GM13977 (cell line): ENCODE measurements at places on chromosomes 16 and 17.
A peak's percentile ranks its signal among the peaks of the same experiment; 100 is the strongest.

DNA sequence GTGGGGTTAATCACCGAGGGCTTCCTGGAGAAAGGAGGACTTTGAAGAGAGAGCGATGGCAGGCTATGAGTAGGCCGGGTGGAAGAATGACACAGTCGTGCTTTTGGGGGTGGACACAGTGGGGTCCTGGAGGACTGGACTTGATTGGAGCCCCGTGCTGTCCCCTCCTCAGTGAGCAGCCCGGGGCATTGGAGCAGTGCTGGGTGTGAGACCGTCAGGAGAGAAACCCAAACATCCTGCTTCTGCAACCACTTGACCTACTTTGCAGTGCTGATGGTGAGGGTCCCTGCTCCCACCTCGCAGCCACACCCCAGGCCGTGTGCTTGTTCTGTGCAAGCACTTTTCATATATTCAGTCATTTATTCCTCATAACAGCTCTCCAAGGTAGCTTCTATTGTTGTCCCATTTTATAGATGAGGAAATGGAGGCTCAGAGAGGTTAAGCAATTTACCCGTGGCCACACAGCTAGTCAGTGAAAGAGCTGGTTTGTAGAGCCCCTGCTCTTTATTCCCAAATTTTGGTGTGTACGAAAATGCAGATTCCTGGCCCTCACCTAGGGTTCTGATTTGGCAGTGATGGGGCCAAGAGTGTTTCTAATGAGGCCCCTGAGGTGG is 11.7 kb upstream of the ADGRG3 start:
- no peak for DNase-seq

DNA sequence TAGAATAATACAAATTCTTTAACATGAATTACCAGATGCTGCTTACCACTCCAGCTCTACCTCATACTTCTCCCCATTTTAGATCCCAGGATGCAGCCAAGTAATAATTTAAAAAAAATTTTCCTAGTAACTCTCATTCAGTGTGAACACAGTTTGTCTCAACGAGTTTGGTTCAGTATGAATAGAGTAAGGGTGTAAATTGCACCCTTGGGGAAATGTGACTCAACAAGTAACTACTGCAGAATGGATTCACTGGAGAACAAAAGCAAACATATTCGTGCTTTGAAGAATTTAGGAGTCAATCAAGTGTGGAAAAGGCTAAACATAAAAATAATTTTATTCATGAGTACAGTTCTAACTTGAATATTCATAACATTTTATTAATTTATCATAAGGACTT is 23.0 kb downstream of the KCNJ16 start:
- DNase-seq: no peak

- peak; percentile 72 for DNase-seq
Measured at GRCh38 chr16:50884066-50884860, 142.4 kb downstream of the CYLD start.

DNA sequence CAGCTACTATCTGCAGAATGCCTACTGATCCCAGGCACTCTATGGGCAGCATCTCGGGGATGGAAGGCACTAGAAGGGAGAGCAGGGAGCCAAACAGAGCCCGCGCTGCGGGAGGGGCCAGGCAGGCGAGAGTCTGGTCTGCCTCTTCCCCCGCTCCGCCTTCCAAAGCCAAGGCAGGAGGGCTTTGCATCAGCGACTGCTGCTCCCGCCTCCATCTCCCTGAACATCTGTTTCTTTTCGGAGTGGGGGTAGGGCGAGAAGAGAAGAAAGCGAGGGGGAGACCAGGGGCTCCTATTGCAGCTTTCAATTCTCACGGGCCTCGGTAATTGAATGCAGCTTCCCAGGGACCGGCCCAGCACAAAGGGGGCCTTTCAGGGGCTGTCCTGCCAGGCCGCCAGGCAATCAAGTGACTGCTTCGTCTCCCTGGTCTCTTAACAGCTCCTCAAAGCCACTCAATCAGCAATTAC is 31.4 kb upstream of the CDC42EP4 start:
- no peak for DNase-seq

GRCh38 chr17:53765609-53766008 is 57.1 kb upstream of the KIF2B start:
- no peak for DNase-seq

DNA sequence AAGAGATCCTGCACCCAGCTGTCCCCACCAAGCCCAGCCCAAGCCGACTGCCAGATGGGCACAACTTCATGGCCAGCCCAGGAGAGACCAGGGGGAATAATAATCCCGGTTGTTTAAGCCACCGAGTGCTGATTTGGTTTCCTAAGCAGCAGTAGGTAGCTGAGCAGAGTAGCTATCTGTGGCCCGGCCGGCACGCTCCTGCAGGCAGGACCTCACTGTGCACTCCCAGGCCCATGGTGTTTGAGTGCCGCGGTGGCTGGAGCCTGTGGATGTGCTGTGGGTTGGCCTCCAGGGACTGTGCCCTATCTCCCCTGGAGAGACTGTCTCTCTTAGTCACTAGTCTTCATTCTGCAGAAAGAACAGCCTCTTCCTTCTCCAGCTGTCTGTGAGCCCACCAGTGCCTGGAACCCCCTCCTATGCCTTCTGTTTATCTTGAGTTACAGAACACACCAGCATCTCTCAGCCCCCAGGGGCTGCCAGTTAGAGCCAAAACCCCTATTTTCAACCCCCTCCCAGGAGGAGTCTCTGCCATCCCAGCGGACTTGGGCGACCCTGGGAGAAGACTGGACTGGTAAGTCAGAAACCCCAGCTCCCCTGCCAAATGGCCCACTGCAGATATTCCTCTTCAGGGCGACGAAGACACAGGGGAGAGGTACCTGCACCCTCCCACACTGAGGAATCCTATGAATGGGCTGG is 152.0 kb downstream of the SDK2 start:
- DNase-seq: no peak

- DNase-seq: no peak
Measured at GRCh38 chr16:88023366-88023765, 72.1 kb downstream of the BANP start.

DNA sequence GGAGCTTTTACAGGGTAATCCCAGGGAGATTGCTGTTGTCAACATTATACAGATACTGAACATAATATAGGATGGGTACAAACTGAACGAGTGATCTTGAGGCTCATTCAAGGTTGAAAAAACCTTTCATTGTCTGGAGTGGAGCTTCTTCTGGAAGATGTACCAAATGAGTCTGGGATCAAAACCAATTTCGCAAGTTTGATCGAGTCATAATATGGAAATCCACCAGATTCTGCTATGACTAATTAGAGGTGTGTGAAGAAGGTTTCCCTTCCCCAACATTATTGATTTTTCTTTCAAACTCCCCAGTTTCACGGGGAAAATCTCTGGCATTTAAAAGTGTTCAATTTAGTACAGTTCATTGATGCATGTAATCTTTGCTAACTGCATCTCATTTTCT is 324.1 kb downstream of the ZFHX3 start:
- no peak for DNase-seq

GRCh38 chr16:86121374-86122010 is 222.5 kb downstream of the IRF8 start:
- DNase-seq: no peak

- no peak for DNase-seq
Measured at GRCh38 chr17:78263063-78263735, 31.8 kb downstream of the TMEM235 start.

DNA sequence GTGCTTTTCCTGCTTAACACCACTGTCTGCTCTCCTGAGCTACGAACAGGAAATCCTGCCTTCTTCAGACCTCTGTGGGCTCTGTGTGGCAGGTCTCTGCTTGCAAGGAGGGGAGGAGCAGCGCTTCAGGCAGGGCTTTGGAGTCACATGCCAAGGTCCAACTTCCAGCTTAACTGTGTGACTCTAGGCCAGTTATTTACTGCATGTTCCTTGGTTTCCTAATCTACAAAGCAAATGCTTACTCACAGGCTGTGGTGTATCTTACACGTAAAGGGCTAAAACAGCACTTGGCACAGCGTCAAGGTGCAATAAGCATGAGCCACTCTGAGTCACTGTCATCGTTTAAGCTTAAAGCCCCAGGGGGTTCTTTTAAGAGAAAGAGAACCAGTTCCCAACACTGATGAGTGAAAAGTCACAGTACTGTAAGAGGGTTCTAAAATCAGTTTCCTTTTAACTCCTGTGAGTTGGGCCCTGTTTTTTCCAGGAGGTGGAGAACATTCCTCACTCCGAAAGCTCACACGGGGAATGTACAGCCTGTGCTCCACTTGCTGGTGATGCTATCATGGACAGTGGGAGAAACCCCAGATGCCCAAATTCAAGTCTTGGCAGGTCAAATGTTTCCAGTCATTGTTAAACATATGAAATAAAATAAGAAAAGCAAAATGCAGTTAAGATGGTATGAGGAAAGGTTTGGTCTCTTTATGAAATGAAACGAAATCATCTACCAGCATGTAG is 54.1 kb upstream of the BCAR1 start:
- DNase-seq: peak; percentile 56

- DNase-seq: no peak
Measured at GRCh38 chr17:77208217-77208808, 67.5 kb downstream of the SEC14L1 start.

DNA sequence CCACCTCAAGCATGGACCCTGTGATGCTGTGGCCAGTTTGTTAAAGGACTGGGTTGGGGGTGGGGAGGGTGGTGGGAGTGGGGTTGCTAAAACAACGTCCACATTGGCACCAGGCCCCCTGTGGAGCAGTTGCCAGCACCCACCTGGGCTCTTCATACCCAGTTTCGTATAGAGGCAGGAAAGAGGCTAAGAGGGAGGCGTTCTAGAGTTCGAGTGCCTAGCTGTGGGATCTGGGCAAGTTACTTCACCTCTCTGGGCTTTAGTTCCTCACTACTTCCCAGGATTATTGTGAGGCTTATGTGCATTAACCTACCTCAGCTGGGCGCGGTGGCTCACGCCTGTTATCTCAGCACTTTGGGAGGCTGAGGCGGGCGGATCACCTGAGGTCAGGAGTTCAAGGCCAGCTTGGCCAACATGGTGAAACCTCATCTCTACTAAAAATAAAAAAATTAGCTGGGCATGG is 1.4 kb downstream of the MFAP4 start:
- DNase-seq: no peak

GRCh38 chr16:58249780-58250478 is 44.9 kb downstream of the PRSS54 start:
- peak; percentile 92 for DNase-seq

- DNase-seq: no peak
Measured at GRCh38 chr17:57425431-57425830, 169.1 kb downstream of the MSI2 start.

GRCh38 chr16:89194340-89195311 is 5.7 kb downstream of the SLC22A31 start:
- DNase-seq: no peak

DNA sequence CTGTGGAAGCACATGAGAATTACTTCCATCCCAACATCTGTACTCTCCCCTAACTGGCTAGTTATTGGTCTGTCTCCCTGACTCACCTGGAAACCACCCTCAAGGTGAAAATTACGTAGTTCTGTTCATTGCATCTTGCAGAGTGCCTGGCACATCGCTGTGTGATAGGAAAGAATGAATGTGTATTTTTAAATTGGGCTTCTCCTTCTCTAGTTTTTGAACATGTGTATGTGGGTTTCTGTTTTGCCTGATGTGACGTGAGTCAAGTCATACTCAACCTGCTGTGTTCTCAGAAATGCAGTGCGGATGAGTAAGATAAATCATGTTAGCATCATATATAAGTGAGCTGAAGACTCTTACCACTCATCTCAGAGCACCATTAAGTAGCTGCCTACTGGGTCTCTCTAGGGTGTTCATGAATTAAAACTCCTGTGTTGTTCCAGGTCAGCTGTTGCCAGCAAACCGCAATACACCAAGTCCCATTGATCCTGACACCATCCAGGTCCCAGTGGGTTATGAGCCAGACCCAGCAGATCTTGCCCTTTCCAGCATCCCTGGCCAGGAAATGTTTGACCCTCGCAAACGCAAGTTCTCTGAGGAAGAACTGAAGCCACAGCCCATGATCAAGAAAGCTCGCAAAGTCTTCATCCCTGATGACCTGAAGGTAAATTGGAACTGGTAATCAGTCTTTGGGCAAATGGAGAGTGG is 50.2 kb downstream of the HLF start:
- no peak for DNase-seq

- DNase-seq: no peak
Measured at GRCh38 chr16:35570946-35571345, 2111.5 kb downstream of the TP53TG3F start.

DNA sequence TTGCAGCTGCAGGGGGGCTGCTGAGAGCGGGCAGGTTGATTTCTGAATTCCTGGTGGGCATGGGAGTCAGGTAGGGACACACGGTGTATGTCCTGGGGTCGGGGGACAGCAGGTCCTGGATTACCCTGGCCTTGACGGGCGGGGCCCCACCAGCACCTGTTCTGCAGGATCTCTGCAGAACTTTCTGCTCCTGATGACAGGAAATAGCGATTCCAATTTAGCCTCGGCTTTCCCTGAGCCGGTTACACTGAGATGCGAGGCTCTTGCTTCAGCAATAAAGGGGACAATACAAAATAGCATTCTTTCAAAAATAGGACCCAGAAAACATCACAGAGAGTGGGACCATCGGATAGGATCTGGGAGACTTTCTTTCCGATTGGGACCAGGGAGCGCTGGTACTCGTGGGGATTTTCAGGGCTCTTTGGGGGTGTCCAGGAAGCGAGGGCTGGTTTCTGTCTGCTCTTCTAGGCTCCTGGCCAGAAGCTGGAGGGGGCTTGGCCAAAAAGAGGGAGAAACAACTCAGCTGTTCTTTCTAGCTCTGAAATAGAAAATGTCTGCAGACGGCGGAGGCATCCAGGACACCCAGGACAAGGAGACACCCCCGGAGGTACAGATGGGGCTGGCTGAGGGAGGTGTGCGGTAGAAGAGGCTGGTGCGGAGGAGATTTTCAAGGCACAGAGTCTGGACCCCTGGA is 642 bp downstream of the ZNF205 start:
- no peak for DNase-seq

- DNase-seq: peak; percentile 86
Measured at GRCh38 chr16:83952940-83953795, at the start of gene OSGIN1. Gene OSGIN1 (plus strand): TSS chr16:83953240. CDS start chr16:83957672, 4,432 bp downstream.

GRCh38 chr17:37360632-37361031 is 15.2 kb upstream of the C17orf78 start:
- DNase-seq: no peak

- DNase-seq: no peak
Measured at GRCh38 chr17:76164331-76164730, 23.3 kb upstream of the FOXJ1 start.

- no peak for DNase-seq
Measured at GRCh38 chr16:29230671-29231096, 175.8 kb downstream of the NPIPB11 start.

DNA sequence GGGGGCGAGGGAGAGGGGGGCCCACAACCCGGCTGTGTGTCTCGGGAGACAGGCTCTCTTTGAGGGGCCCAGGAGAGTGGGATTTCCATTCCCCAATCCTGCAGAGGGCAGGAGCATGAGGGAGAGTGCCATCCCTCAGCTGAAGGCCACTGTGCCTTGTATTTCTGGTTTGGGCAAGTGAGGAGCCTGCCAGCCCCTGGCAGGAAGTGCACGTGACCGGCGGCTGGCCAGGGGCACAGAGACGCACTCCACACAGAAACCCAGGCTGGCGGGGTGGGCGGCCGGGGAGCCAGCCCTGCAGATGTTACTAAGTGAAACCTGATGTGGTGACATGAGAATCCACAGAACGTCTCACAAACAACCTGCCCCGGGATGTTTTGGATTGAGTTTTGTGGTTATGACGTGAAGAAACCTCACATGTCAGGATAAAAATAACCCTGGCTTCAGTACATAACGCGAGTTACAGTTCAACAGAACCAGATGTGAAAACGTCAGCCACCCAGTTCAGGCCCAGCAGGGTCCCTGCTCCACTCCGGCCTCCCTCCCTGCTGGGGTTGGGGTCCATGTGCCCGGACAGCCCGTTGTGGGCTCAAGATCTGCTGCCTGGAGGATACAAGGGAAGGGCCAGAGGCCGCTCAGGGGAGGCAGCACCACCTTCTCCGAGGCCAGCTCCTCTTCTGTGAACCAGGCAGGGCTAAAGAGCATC is 51.7 kb upstream of the MTSS2 start:
- DNase-seq: peak; percentile 93
